ENCODE measurements at places on chromosomes 6 and 20.

GRCh38 chr6:28922004-28922820 is 1.6 kb downstream of the TRIM27 start:
- DNase-seq, result no peak

- DNase-seq, result no peak
These were observed 97.6 kb downstream of the MRPL14 start for GRCh38 chr6:44029444-44030185.

- DNase-seq, result no peak
These were observed 21.9 kb downstream of the ECT2L start for GRCh38 chr6:138817799-138818198.

DNA sequence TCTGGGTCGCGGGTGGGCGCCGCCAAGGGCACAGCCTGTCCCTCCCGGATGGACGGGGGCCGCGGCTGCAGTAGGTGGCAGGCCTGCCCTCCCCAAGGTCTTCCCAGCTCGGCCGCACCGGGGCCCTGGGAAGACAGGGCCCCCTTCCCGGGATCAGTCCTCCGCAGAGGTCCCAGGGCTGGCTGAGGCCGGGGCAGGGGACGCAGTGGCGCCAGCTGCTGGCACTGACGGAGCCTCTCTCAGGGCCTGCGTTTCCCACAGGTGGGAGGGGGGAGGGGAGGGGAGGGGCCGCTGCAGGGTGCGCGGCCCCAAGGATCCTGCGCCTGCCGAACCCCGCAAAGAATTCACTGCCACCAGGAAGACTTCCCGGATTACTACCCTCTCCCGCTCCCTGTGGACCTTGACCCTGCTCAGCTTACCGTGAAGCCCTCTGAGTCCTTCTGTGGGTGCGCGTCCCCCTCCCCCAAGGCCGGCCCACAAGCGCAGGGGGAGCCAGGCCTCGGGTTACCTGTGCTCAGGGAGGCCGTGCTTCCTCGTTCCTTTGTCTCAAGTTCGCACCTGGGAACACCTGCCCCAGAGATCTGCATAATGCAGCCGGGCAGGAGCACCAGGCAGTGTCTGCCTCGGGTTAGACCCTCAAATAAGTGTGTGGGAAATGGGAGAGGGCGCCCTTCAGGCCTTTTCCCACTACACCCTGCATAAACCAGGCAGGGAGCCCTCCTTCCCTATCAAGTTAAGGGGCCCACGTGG is 5.1 kb downstream of the LZTS3 start:
- DNase-seq, result peak; percentile 49

GRCh38 chr6:156174031-156174890 is 602.9 kb upstream of the ARID1B start:
- DNase-seq, result no peak

- peak; percentile 52 for DNase-seq
These were observed 95.5 kb downstream of the THBS2 start for GRCh38 chr6:169158174-169158573.

All from left ventricle myocardium inferior (tissue), 1 donor.